ENCODE measurements at places on chromosomes 5 and 9.

- DNase-seq = no peak
These were observed 10.3 kb upstream of the NOTCH1 start for GRCh38 chr9:136556166-136556565.

- no peak for DNase-seq
These were observed 10.5 kb downstream of the PIK3R1 start for GRCh38 chr5:68225911-68226545.

DNA sequence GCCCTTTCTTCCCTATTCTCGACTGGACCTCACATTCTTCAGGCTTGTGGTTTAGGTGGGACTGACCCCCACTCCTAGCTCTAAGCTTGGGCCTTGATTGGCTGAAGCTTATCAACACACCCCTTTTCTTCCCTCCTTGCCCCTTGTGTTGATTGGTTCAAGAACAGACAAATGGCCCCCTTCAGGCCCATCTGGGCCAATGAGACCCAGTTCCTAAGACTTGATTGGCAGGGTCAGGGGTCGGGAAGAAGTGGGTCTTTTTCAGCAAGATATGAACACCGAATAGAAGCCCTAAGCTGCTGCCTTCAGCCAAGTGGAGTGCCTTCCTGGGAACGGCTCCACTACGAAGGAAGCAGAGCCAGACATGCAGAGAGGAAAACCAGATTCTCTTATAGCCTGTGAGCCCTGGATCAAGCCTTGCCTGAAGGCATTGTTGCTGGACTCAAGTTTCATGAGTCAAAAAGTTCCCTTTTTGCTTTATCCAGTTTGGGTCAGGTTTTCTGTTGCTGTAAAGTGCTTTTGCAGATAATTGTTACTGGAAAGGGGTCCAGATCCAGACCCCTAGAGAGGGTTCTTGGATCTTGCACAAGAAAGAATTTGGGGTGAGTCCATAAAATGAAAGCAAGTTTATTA is 22.4 kb upstream of the NCS1 start:
- no peak for DNase-seq

DNA sequence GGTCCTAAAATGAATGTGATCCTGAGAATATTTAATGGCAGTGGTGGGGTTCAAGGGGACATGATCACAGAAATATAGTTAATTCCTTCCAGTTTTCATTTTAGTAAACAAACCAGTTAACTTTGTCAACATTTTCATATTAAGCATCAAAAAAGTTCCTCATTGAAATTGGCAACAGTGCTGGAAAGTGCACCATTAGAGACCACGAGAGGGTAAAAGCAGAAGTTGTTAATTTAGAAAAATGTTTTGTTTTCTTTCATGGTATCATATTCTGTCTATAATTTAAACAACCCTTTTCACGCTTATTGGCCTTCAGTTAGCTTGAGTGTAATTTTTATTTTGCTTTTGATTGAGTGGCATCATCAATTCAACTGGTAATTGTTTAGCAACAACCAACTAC is 11.9 kb downstream of the GIN1 start:
- DNase-seq = no peak

GRCh38 chr5:91142819-91143218 is 240.3 kb downstream of the ARRDC3 start:
- DNase-seq = no peak

- no peak for DNase-seq
These were observed 23.3 kb upstream of the SUSD3 start for GRCh38 chr9:93035106-93035660.

DNA sequence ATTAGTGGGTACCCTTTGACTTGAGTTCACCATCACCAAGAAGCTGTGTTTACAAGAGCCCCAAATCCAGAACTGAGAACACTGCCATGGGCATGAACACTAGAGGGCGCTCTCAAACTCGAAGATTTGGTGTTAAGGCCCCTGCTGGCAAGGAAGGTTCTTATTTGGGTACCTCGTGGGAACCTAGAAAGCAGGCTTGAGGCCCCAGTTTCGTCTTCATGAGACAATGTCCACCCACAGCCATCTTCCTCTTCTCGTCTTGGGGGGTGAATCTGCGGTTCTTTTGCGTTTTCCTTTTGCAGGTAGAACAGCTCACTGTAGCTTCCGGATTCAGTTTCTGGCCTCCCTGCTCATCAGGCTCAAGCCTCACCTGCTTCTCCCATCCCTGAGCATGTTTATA is 184.0 kb downstream of the SEMA5A start:
- no peak for DNase-seq

- no peak for DNase-seq
These were observed 28.5 kb upstream of the PHF24 start for GRCh38 chr9:34929506-34930102.

DNA sequence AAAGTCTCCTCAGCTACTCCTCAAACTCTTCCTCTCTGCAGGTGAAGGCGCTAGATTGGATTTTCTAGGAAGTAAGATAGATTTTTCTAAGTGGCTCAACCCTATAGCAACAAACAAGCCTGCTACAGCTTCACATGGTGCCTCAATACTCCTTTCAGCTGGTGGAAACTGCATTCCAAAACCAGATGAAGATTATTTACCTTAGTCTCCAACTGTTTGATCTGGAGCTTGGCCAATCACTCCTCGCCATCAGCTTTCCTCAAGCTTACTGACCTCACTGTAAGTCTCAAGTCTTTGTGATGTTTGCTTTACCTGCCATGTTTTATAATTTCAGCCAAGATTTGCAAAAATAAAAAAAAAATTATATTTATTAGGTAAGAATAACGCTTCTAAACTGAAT is 622.4 kb downstream of the CHSY3 start:
- no peak for DNase-seq

DNA sequence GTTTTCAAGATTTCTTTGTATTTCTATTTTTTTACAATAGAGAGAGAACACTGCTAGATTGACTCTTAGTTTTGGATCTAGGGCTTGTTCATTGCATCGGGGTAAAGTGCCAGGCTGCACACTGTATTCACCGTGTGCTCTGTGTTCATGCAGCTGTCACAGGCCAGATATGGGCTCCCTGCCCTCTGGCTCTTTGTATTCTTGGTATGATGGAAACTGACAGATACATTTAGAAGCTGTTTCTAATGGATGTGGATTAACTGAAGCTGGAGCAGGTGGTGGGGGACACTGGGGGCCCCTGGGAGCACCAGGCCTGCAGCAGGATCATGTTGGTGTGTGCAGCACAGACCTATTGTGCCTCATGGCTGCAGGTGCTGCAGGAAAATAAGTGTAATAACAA is 28.0 kb downstream of the SLC36A1 start:
- no peak for DNase-seq

DNA sequence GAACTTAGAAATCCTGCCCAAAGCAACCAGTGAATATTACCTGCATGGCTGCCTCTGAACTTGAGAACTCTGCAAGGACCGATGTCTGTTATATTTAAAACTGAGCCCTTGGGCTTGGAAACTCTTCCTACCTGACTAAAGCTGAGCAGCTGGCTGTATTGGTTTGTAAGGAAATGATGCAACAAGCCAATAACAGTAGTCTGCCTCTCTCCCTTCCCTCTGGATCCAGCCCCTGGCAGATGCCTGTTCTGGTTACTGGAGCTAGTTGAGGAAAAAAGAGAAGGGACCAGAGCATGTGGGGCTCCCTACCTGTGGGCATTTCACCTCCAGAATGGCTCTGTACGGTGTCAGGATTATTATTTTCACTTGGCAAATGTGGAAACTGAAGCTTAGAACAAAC is 34.7 kb downstream of the SH3RF2 start:
- no peak for DNase-seq

- DNase-seq = peak; percentile 52
These were observed 36.7 kb downstream of the MTREX start for GRCh38 chr5:55344392-55344992.

DNA sequence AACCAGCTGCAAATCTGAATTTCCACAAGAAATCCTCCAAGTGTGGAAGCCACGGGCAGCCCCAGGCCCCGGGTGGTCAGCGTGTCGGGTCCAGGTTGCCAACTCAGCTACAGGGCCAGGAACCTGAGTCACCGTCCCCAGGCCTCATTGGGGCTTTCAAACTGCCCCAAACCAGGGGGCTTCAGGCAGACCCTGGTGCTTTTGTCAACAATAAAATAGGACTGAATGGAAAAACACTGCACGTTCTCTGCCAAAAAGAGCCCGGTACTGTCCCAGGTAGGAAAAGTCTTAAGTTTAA is 24.0 kb downstream of the GFPT2 start:
- no peak for DNase-seq

GRCh38 chr5:96517295-96517694 is 84.2 kb upstream of the PCSK1 start:
- no peak for DNase-seq
